HCT116 (cell line): ENCODE measurements at places on chromosomes 6 and 20. TPM values are rescaled to one million over a fixed set of nuclear protein-coding genes. Genes with fewer than 3 reads are reported as not detected.

C2 gene
- total RNA-seq = 3.1 TPM

SLC17A3 gene
- total RNA-seq = not detected

DNA sequence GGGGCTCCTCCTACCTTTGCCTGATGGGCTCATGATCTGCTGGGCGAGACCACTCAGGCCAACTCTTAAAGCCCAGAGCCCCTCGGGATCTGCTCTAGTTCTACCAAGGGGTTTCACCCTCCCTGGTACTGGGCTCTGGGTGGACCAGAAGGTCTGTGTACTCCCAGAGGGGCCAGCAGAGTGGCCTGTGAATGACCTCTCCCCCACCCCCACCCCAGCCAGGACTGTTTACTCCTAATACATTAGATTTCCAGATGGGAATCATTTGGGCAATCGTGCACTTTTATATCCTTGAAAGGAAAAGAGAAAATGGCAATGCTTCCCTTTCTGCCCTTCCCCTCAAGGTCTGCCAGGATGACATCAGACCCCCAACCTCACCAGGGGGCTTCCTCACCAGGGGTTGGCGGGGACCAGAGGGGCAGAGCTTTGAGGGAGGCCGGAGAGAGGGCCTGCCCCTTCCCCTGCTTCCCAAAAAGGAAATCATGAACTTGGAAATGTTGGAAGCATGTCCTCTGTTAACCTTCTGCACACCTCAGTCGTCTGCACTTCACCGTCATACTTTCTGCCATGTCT is 37.1 kb upstream of the PMEPA1 start:
- H3K4me3 ChIP-seq = no peak overlapping the region
- H3K27ac ChIP-seq = no peak overlapping the region
- no peak for DNase-seq
- H3K27me3 ChIP-seq = peaks cover 52% of the 10 kb centered on the region
- no peaks in the 10 kb centered on the region for H3K36me3 ChIP-seq
- peaks cover 11% of the 10 kb centered on the region for H3K4me1 ChIP-seq

DNA sequence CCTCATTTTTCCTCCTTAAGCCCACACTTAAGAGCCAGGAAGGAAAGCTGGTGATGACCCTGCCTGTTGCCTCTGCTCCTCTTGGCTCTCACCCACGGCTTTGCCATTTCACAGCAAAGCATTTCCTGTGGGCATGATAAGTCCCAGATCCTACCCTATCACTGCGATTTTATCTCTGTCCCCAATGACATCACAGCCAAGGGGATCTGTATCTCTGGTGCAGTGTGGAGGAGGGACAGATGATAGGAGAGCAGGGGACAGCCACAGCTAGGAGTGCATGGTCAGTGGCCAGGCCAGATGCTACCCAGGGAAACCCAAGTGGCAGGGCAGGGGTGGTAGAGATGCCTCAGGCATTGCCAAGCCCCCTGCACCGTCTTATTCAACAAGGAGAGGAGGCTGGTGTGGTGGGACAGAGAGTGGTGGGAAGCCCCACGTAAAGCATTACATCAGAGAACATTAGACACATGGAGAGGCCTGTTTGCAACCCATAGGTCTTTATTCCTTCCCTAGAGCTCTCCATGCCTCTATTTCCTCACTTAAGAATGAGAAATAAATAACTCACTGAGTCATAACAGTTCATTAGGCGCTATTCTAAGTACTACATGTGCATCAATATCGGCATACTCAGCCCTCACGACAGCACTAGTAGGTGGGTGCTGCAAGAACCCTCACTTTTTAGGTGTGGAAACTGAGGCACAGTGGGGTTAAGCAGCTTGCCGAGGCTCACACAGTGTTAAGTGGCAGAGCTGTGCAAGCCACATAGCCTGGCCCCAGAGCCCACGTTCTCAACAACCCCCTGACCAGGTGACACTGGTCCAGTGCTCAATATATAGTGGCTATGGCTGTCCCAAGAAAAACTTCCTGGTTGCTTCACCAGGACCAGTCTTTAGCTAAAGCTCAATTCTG is 4.6 kb downstream of the TFEB start:
- H3K27me3 ChIP-seq = no peaks in the 10 kb centered on the region
- H3K4me1 ChIP-seq = peaks cover 11% of the 10 kb centered on the region
- H3K4me3 ChIP-seq = no peak overlapping the region
- no peak for DNase-seq

GRCh38 chr6:129472239-129472638 is 237.7 kb downstream of the ARHGAP18 start:
- H3K27ac ChIP-seq = no peak overlapping the region
- H3K4me1 ChIP-seq = peaks cover 9% of the 10 kb centered on the region; the same call in 1 of the 2 replicates
- no peaks in the 10 kb centered on the region for H3K36me3 ChIP-seq
- no peaks in the 10 kb centered on the region for H3K27me3 ChIP-seq
- DNase-seq = no peak

DNA sequence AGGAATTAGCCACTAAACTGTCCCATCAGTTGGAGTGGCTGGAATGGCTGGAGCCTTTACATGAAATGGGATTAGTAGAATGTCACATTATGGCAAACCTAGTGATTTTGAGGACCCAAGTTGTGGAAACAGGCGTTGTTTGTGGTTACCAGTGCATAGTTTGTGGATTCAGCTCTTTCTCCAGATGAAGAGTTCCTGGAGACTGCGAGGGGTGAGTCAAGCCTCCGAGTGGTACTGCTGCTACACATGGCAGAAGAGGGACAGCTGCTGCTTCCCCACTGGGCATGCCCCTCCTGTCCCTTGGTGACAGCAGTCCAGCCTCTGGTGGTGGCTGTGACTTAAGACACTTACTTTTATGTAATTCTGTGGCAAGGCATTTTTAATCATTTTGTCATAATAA is 94.2 kb upstream of the SCP2D1 start:
- H3K36me3 ChIP-seq = no peaks in the 10 kb centered on the region
- H3K27ac ChIP-seq = no peak overlapping the region
- H3K27me3 ChIP-seq = no peaks in the 10 kb centered on the region
- no peaks in the 10 kb centered on the region for H3K4me1 ChIP-seq

- H3K4me1 ChIP-seq = peaks cover 11% of the 10 kb centered on the region; the same call in 1 of the 2 replicates
- no peak for DNase-seq
- H3K27ac ChIP-seq = no peak overlapping the region
- no peak overlapping the region for H3K4me3 ChIP-seq
Observed at GRCh38 chr6:33757113-33757512, 10.4 kb upstream of the IP6K3 start.

DNA sequence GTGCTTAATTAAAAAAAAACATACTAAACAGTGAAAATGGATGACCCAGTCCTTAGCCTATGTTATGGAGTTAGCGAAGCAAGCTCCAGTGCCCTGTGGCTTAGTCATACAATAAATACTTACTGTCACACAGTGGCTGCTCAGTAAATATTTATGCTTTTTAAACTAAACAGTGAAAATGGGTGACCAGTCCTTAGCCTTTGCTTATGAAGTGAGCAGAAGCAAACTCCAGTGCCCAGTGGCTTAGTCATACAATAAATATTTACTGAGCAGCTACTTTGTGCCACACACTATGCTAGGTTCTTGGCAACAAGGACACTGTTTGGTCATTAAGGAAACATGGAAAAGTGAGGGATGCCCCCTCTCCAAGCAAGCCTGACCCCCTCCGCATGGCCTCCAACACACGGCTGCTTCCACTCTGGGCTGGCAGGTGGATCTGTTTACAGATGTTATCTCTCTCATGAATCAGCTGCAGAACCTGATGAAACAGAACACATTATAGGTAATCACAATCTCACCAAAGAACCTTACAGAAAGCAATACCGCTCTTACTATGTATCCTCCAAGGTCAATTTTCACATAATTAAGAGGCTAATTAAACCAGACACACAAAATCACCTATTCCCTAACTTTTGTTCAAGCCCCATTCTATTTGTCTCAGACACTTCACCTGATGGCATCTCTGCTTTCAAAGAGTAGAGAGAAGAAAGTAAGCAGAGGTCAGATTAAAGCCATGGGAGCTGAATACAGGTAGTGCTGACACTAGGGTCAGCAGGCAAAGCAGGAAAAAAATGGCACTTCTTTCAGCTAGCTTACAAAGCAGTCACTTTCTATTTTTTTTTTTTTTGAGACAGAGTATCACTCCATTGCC is 27.3 kb downstream of the CDK5RAP1 start:
- no peak for DNase-seq
- no peaks in the 10 kb centered on the region for H3K4me1 ChIP-seq
- peaks cover 39% of the 10 kb centered on the region; the same call in 1 of the 2 replicates for H3K36me3 ChIP-seq

- H3K36me3 ChIP-seq = no peaks in the 10 kb centered on the region; the same call in 1 of the 2 replicates
- H3K27me3 ChIP-seq = no peaks in the 10 kb centered on the region
- no peak overlapping the region for H3K27ac ChIP-seq
- no peak overlapping the region for H3K4me3 ChIP-seq
Observed at GRCh38 chr20:2919518-2920245, 46.4 kb downstream of the PTPRA start.

GRCh38 chr6:90095145-90095544 is 200.9 kb downstream of the GJA10 start:
- no peak for DNase-seq
- H3K4me3 ChIP-seq = no peak overlapping the region
- H3K27me3 ChIP-seq = no peaks in the 10 kb centered on the region
- no peaks in the 10 kb centered on the region for H3K4me1 ChIP-seq
- no peak overlapping the region for H3K27ac ChIP-seq
- no peaks in the 10 kb centered on the region for H3K36me3 ChIP-seq

DNA sequence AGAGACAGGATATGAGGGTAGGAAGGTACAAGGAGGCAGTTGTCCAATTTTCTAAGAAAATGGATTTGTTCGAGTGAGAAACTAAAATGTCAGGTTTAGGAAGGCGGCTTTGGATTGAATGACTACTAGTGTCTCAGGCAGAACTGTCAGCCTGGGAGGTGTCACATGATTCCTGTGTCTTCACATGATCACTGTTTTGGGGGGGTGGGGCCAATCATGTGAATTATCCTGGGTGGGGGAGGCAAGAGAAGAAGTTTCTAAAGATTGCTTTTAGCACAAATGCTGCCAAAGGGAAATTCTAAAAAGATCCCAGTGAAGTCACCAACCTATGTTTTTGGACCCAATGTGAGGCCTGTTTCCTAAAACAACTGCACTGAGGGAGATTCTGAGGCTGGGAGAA is 2.3 kb downstream of the SIRPA start:
- no peak overlapping the region for H3K4me3 ChIP-seq
- H3K27ac ChIP-seq = no peak overlapping the region

GRCh38 chr20:6870559-6870958 is 103.1 kb downstream of the BMP2 start:
- no peaks in the 10 kb centered on the region for H3K27me3 ChIP-seq
- H3K36me3 ChIP-seq = no peaks in the 10 kb centered on the region
- no peak overlapping the region for H3K27ac ChIP-seq
- no peak overlapping the region for H3K4me3 ChIP-seq
- DNase-seq = no peak
- no peaks in the 10 kb centered on the region for H3K4me1 ChIP-seq

DNA sequence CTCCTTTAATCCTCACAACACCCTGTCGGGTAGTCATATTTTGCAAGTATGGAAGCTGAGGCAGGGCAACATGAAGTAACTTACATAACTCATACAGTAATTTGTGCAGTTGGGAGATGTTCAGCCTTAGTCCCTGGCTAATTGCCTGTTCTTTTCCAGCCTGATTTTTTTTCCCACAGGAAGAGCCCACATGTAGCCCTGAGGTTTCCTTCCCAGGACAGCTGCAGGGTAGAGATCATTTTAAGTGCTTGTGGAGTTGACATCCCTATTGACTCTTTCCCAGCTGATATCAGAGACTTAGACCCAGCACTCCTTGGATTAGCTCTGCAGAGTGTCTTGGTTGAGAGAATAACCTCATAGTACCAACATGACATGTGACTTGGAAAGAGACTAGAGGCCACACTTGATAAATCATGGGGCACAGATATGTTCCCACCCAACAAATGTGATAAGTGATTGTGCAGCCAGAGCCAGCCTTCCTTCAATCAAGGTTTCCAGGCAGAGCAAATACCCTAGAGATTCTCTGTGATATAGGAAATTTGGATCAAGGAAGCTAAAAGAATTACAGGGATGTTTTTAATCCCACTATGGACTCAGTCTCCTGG is 5.0 kb upstream of the BTN2A1 start:
- H3K36me3 ChIP-seq = no peaks in the 10 kb centered on the region
- no peak overlapping the region for H3K4me3 ChIP-seq
- no peaks in the 10 kb centered on the region for H3K27me3 ChIP-seq
- no peak for DNase-seq
- no peak overlapping the region for H3K27ac ChIP-seq

DNA sequence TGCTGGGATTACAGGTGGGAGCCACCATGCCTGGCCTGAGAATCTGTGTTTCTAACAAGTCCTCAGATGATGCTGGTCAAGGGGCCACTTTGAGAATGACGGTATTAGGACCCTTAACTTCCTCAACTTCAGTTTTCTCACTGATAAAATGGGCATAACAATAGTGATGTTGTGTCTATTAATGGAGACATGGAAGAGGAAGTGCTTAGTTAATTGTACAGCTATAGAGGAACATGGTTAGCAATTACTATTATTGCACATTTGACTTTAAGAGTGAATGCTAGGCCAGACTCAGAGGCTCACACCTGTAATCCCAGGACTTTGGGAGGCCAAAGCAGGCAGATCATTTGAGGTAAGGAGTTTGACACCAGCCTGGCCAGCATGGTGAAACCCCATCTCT is 12.7 kb downstream of the DPPA5 start:
- no peak overlapping the region for H3K27ac ChIP-seq
- H3K27me3 ChIP-seq = no peaks in the 10 kb centered on the region
- H3K4me3 ChIP-seq = no peak overlapping the region
- no peak for DNase-seq
- H3K4me1 ChIP-seq = peaks cover 10% of the 10 kb centered on the region

GRCh38 chr6:16559071-16559470 is 202.2 kb downstream of the ATXN1 start:
- no peaks in the 10 kb centered on the region for H3K36me3 ChIP-seq
- H3K4me3 ChIP-seq = no peak overlapping the region
- no peak overlapping the region for H3K27ac ChIP-seq
- no peaks in the 10 kb centered on the region for H3K27me3 ChIP-seq
- no peak for DNase-seq

- no peak for DNase-seq
- H3K27me3 ChIP-seq = no peaks in the 10 kb centered on the region
- peak overlapping the region; percentile 79 for H3K4me3 ChIP-seq
- H3K27ac ChIP-seq = peak overlapping the region; percentile 53; the same call in 1 of the 2 replicates
- H3K4me1 ChIP-seq = peaks cover 21% of the 10 kb centered on the region
Observed at GRCh38 chr20:36572701-36573102, 695 bp upstream of the TGIF2 start.

- H3K27me3 ChIP-seq = no peaks in the 10 kb centered on the region
- no peak overlapping the region for H3K4me3 ChIP-seq
- H3K36me3 ChIP-seq = no peaks in the 10 kb centered on the region
Observed at GRCh38 chr20:18689557-18689956, 101.7 kb downstream of the DTD1 start.
